Smooth muscle cell of the brain vasculature (primary cell): ENCODE measurements at places on chromosomes 4 and X.

- no peak for DNase-seq
Measured at GRCh38 chr4:46648088-46648744, 258.3 kb upstream of the GABRA2 start.

- DNase-seq = no peak
Measured at GRCh38 chr4:184728858-184729257, 5.0 kb downstream of the CENPU start.

GRCh38 chr4:153453402-153453801 lies 12.8 kb upstream of the TMEM131L start:
- no peak for DNase-seq

DNA sequence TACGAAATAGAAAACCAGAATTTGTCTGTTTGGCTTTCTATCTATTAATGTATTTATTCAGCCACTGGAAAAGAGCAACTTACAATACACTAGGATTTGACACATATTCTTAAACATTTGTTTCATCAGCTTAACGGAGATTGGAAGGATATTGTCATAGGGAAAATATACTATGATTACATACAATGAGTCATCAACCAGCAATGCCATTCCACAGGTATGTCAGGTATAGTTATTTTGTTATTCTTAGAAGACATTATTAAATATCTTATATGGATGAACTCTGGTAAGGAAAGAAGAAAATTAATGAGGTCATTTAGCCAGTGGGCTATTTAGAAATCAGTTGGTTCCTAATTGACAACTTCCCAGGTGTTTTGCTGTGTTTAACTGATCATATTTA lies 926.6 kb downstream of the STIM2 start:
- no peak for DNase-seq

DNA sequence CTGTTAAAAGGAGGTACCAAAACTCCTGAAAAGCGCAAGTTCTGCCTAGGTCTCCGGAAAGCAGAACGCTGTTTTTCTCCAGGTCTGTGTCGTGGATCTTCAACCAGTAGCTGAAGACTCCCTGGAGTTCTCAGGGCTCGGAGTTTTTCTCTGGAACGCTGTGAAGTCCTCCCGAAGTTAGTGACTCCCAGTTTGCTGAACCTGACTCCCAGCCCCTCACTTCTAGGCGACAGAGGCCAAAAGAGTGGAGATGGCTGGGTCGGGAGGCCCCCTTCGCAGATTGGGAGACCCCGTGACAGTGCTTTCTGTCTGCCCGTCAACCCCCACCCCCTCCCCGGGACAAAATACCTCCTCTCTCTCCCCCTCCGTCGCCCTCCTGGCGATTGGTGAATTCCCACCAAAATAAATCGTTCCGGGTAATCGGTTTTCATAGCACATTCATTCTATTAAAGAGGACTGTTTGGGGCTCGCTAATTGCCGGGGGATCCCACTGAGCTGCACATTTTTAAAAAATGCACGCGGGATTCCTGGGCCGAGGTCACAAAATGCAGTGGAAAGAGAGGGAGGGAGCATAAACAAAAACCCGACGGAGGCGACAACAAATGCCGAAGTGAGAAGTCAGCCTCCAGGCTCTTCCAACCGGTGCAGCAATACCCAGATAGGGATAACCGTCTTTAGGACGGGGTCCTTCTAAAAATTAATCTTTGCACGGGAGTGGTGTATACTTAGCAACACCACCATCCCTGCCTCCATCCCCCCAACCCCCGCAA lies 4.0 kb upstream of the MSX1 start:
- no peak for DNase-seq

DNA sequence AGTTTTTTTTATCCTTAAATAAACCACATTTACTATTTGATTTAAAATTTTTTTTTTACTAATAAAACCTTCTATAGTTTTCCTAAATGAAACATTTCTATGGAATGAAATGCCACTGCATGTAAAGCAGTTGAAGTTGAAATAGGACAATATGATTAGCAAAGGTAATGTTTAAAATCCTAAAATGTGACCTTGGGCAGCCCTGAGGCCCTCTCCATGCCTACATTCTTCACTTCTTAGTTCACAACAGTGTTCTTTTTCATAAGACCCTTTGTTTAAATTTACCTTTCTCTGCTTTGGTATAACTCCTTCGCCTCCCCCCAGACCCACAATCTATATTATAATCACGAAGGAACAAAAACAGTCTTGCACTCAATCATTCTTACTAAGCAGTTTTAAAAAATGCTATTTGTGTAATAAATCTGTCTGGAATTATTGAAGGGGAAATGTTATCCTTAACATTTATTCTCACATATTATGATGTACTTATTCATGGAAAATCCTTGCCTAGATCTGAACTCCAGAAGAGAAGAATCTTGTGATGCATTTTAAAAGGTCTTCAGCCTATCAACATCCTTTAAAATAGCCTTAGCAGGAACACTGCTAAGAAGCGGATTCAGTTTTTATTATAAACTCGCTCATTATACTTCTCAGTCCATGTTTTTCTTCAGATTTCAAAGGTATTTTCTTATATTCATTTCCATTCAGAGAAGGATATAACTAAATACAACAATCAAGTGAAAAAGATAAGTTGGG lies 124.6 kb upstream of the NAP1L5 start:
- no peak for DNase-seq

DNA sequence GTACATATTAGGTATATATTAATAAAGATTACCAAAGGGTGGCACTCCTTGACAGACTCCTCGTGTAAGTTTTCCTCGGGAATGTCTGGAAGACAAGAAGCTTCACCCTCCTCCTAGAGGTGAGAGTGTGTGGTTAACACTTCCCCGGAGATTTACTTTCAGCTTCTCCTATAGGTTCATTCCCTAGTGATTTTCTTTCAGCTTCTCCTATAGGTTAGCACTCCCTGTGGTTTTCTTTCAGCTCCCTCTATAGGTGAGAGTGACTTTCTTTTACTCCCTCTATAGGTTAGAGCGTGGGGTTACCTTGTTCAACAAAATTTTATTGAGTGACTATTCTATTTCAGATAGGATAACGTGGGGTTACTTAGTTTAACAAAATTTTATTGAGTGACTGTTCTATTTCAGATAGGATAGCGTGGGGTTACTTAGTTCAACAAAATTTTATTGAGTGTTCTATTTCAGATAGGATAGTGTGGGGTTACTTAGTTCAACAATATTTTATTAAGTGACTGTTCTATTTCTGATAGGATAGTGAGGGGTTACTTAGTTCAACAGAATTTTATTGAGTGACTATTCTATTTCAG lies 106.0 kb upstream of the PLAC1 start:
- no peak for DNase-seq

DNA sequence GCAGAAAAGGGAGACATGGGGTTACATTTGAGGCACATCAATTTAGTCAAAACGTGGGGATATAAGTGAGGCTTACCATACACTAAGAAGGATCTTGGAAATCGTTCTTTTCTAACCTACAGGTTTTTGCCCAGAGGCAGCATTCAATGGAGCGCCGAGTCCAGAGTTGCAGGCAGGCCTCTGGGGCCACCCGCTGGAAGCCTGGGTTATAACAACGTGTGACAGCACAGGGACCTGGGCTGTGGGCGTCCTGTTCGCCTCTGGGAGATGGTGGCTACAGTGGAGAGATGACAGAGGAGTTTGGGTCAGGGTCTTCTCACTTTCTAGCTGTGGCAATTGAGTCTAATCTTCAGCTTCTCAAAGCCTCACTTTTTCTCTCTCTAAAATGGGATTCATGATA lies 53.9 kb downstream of the ENPP6 start:
- no peak for DNase-seq

DNA sequence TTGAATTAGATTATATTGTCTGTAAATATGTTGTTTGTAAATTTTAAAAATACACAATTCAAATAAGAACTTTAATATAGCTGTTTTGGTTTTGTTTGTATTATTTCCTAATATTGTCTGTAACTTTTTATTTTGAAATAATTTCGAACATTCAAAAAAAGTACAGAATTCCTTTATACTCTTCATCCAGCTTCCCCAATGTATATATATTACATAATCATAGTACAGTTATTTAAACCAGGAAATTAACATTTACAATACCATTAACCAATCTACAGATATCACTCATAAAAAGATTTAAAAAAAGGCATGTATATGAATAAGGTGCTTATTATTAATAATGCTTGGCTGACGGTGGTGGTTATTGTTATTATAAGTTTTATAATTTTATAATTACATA lies 84.1 kb downstream of the LRBA start:
- no peak for DNase-seq

DNA sequence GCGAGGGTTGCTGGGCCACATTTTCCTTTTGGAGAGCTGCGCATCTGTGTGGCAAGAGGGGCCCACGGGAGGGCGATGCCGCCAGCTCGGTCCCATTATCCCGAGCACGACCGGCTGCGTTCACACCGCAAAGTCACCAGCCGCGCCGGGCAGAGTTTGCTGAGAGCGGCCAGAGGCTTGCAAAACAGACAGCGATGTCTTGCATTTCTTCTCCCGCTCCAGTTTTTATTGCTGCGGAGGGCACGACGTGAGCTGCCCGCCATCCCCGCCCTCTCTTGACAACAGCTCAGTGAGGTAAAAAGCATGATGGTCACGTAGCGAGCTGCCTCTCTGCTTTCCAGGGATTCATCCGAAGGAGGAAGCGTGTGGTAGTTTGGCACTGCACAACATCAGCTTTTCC lies 102.1 kb upstream of the TENM3 start:
- no peak for DNase-seq

DNA sequence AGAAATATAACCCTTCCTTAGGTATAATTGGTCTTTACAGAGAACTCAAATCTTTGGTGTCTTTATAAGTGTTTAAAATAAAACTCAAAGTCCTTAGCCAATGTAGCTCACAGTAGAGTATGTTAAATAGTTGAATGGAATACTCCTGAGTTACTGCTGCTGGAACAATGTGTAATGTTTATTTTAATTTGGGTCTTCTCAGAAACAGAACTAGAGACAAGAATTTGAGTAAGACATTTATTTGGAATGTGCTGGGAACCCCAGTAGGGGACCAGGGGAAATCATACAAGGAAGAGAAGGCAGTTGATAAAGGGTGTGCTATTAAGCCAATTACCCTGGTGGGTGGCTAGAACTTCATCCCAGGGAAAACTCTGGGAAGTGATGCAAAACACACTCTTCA lies 240.4 kb upstream of the LDB2 start:
- DNase-seq = no peak

DNA sequence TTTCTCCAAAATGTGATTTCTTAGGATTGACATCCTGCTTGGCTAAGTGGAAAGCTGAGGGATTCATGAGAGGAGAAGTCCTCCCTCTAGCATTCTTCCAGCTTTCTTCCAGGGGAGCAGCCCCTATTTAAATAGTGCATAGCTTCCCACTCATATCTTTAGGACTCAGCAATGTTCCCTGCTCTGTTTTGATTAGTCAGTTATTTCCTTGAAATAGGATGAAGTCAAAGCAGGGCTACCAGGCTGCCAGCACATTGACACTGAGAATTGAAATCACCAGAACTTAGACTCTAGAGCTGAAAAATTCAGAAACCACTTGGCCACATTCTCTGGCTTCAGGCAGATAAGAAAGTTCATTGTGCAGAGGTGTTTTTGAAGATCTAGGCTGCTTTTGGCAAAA lies 74.7 kb upstream of the SMAD1 start:
- no peak for DNase-seq

GRCh38 chr4:113446019-113446418 lies 315.5 kb downstream of the CAMK2D start:
- DNase-seq = no peak

- no peak for DNase-seq
Measured at GRCh38 chr4:59770601-59771264, 1429.4 kb upstream of the ADGRL3 start.

DNA sequence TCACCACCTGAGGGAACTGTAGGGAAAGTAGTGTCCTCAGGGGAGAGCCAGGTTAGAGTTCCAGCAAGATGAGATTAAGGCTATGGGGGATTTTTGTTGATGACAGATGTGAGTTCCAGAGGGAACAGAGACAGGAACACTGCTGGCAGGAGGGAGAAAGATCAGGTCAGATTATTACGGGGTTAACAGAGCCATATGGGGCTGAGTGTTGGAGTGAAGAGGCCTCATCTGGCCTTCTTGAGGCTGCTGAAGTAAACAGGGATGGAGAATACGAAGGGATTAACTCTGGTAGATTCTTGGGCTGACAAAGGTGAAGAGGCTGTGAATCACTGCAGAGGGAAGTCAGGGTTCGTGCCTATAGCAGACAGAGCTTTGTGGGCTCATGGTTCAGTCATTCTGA lies 47.9 kb upstream of the POU4F2 start:
- DNase-seq = no peak

DNA sequence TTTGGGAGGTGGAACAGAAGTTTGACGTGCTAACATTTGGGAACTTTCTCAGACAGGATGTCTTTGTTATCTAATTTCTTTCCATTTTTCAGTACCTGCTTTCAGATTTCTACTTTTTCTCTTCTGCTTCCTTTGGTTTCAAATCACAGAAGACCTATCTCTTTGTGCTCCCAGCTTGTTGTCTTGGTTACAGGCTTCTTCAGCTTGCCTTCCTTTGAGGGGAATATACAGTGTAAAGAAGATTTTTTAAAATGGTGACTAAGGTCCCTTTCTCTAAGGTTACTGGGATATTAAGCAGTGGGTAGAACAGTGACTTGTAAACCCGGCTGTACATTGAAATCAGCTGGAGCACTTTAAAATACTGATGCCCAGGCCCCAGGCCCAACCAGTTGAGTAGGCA lies 48.0 kb downstream of the TMEM164 start:
- no peak for DNase-seq

- DNase-seq = no peak
Measured at GRCh38 chrX:48896611-48897011, 957 bp downstream of the TIMM17B start.

- no peak for DNase-seq
Measured at GRCh38 chrX:139974471-139974870, 9.2 kb upstream of the CXorf66 start.

- no peak for DNase-seq
Measured at GRCh38 chr4:95248720-95249425, 299.9 kb downstream of the UNC5C start.

DNA sequence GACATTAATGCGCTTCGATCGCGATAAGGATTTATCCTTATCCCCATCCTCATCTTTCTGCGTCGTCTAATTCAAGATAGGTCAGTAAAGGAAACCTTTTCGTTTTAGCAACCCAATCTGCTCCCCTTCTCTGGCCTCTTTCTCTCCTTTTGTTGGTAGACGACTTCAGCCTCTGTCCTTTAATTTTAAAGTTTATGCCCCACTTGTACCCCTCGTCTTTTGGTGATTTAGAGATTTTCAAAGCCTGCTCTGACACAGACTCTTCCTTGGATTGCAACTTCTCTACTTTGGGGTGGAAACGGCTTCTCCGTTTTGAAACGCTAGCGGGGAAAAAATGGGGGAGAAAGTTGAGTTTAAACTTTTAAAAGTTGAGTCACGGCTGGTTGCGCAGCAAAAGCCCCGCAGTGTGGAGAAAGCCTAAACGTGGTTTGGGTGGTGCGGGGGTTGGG lies 528 bp upstream of the FGF2 start:
- no peak for DNase-seq
